ENCODE measurements at places on chromosomes 2 and 18.

DNA sequence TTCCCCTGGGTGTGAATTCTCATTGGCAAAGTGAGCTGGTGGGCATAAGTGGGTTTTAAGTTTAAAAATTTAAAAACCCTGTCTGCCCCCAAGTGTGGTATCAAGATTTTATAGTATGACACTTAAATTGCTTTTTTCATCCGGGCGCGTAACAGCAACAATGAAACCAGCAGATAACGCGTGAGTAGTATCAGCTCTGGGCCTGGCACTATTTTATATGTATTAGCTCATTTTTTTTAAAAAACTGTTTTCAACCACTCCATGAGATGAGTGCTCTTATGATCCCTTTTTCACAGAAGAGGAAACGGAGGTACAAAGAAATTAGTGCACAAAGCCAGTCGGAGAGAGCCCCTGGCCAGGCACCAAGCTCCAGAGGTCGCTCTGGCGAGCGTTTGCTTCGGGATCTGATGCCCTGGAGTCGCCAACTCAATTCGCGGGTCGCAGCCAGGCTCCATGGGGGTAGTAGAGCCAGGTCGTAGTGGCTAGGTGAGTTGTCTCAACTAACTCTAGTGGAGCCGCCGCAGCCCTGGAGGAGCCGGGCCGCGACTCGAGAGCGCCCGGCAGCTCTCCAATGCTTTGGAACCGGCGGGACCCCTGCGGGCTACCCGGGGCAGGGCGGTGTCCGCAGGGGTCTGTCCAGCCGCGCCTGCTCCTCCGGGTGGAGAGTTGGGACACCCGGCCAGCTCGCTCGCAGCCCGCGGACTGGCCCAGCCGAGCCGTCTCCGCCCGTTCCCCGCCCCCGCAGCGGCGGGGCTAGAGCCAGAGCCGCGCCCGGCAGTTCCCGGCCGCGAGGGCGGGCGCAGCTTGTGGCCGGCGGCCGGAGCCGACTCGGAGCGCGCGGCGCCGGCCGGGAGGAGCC is at the start of gene IL1R1:
Gene IL1R1 (plus strand): TSS at position 777 of the 859 bp plus-strand sequence. CDS start 14,979 bp downstream, outside the sequence.
- no peak for DNase-seq

DNA sequence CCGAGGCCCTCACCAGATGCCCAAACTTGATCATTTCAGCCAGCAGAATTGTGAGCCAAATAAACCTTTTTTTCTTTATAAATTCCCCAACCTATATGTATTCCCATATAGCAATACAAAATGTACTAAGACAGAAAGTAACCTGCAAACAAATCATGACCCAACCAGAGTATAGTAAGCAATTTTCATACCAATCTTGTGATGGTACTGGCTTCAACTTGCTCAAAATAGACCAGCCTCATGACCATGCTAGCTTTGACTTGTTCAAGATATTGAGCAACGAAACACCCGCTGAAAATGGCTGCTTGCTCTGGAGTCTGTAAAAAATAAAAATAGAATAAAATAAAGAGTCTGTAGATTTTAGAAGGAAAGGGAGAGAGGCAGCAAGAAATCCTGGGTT is 97.6 kb downstream of the C1D start:
- DNase-seq, result no peak

DNA sequence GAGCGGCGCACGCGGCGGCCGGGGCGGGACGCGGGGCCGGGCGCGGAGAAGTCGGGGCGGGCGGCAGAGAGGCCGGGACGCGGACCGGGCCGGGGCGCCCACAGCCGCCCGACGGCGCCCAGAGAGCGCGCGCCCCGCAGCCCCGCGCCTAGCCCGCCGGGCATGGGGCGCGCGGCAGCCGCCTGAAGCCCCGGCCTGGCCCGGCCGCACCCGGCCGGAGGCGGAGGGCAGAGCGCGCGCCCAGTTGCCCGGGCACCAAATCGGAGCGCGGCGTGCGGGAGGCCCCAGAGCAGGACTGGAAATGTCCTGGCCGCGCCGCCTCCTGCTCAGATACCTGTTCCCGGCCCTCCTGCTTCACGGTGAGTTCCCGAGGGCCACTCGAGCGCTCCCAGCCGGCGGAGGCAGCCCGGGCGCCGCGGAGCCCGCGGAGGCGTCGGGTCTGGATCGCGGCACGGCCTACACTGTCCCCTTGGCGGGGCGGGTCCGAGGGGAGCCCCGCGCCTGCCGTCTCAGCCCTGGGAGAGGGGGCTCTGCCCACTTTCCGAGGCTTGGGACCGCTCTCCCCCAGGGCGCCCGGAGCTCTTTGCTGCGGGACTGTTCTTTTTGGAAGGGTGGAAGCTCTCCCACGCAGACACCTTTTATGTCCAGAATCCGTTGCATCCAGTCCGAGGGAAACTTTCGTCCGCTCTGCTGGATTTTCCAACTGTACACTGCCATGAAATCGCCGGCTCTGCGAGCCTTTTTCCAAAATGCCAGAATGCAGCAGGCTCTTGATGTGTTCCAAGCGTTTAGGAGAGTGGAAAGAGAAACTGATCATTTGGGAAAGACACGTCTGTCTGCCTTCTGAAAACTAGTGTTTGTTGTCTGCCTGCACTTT is 484 bp downstream of the APCDD1 start:
- no peak for DNase-seq

DNA sequence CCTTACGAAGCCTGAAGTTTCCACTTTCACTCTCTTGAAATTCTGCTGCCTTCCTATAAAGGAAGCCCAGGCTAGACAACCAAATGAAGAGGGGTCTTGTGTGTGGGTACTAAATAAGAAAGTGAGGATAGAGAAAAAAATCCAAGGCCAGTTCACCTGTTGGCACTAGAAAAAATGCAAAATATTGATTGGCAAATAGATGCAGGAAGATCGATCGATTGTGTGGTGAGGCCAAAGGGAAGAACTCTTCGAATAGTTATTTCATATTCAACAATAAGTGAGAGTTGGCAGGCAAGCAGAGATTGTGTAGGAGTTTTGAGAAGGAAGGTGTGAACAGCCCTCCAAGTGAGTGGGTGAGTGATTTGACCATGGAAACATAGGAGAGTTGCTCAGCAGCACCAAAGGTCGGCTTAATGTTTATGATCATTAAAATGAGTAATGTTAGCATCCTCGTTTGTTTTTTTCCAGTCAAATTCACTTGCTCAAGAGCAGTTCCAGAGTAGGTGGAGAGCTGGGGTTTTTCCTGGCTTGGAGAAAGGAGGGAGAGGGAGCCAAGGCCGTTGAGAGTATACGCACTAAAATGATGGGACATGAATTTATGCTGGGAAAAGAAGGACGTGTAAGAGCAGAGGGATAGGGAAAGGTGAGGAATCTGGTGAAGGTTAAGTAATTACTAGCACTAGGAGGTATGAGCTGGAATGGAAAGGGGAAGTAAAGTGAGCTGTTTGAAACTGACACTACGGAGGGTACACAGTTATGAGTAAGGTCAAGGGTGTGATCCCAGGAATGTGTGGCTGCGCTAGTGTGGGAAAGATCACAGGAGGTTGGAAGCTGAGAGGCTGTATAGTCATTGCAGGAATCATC is 1.1 kb upstream of the NAPG start:
- no peak for DNase-seq

DNA sequence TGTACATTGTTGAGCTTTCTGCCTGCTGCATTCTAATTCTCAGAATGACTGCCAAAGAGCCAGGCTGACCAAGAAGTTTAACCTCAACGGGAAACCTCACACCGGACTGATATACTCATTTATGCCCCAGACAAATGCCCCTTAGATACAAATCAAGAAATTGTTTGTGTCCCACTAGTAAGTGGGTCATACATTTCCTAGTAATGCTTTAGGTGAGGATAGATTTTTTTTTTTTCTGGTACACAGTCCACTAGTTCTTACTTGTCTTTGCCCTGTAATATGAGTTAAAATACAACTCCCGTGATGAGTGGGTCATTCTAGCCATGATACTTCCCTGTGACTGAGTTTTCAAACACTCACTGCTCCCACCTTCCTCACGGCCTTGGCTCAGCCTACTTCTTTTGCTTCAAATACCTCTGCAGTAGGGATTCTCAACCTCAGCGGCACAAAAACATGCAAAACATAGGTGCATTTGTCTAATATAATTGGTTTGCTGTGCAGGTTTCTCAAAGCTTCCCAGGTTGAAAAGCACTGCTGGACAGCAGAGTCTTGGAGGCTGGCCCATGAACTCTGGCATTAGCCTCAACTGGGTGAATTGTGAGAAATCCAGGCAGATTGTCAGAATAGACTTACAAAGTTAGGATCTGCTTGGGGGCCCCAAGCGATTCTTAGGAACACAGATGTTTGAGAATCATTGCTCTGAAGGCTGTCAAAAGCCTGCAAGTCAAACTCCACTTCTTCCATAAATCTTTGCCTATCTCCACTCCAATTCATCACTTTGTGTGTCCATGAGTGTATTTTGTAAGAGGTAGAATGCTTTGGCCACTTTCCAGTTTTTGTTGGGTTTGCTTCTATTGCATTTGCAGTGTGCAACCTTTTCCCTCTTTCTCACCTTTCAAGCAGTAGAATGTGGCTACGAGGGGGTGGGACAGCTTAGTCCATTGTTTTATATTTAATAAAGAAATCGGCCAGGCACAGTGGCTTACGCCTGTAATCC is 35.5 kb downstream of the TGIF1 start:
- no peak for DNase-seq

DNA sequence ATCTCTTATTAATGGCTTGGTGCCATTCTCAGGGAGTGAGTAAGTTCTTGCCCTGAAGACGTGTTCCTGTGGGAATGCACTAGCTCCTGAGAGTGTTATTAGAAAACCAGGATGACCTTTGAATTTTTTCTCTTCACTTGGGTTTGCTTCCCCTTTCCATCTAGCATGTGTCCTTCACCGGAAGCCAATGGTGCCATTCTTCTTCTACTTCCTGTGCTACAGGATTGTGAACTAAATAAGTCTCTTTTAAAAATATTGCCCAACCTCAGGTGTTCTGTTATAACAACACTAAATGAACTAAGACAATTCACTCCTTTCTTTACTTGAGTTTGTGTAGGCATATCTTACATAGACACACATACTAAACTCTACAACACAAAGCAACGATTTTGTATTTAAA is 447.0 kb downstream of the SOX11 start:
- no peak for DNase-seq

GRCh38 chr2:215831296-215831913 is 181.9 kb downstream of the MREG start:
- no peak for DNase-seq

DNA sequence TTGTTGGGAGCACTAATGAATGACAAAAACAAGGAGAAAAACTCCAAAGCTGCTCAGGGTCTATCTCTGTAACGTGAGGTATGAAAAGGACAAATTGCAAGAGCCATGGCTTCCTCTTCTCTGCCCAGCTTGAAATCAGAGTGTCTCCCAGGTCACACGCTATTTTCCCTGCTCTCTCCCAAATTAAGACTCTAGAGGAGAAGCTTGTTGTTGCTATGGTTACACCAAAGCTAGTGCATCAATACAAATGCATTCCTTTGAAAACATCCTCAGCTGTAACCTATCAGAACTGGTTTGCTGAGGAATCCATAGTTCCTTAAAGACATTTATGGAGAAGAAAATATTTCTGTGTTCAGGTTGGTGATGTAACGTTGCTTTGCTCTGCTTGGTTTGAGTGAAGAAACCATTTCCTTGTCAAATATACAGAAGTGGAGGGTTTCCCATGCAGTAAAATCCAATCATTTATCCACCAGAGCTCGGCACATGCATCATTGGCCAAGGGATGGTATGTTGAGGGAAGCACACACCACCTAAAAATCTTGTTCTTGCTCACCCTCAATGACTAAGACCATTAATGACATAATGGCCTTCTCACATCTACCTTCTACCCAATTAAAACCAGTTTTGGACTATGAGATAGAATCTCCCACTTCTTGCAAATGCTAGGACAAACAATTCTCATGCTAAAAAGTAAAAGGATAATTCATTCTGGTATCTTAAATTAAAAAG is 2135.6 kb upstream of the CELF4 start:
- DNase-seq, result no peak
